Pulmonary artery endothelial cell (primary cell): ENCODE measurements at places on chromosomes 7 and 10. TPM values are rescaled to one million over a fixed set of nuclear protein-coding genes. Genes with fewer than 3 reads are reported as not detected.

SRRM3 gene
- total RNA-seq = 0.53 and 1.8 TPM in 2 replicates

ITIH5 gene
- not detected in 2 replicates for total RNA-seq

DNAJC2 gene
- 21.9 and 26.4 TPM in 2 replicates for total RNA-seq

NFE2L3 gene
- total RNA-seq = 66.2 and 68.0 TPM in 2 replicates

- no peak for DNase-seq
Measured at GRCh38 chr10:116000151-116000842, 272.7 kb downstream of the GFRA1 start.

LOXL4 gene
- total RNA-seq = 1.1 and 1.3 TPM in 2 replicates

GRCh38 chr7:119664601-119665000 is 608.4 kb upstream of the KCND2 start:
- peak; percentile 1 for DNase-seq

DNA sequence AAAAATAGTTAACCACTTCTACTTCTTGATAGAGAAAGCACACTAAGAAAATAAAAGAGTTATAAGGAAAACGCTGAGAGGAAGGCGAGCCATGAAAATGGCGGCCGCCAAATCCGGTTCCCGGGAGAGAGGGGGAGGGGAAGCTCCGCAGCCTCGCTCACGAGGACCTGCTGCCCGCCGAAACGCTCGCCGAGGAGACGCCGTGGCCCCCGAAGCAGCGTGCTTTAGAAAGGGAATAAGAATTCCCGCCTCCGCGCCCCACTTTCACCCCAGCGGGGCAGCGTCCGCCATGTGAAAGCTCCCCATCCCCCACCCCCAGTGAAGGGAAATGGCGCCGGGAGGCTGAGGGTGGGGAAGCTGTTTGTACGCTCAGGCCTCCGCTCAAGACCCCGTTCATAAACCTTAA is 505 bp downstream of the HNRNPA2B1 start:
- no peak for DNase-seq

DNA sequence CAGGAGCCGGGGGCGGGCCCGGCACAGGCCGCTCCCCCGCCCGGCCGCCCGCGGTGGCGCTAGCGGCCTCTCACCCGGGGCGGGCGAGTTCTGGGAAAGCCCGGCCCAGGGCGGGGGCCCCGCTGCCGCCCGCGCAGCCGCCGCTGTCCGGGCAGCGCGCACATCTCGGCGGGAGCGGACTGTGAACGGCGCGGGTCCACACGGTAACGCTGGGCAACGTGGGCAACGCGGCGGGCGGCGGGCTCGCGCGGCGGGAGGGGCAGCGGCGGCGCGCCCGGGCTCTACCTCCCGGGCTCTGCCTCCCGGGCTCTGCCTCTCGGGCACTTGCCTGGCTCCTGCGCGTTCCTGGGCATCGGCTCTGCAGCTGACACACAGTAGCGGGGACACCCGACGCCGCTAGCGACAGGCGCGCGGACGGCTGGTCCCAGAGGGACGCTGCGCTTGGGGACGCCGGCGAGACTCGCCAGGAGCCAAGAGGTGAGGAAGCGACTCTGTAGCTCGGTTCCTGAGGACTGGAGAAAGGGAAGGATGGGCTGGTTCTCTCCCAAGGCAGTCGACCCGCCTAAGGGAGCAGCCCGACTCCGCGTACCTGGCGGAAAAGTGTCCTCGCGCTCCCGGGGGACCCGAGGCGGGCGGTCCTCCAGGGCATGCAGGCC is at the start of gene PLCE1:
Gene PLCE1 (plus strand): TSS at position 150 of the 656 bp plus-strand sequence. CDS start 37,116 bp downstream, outside the sequence.
- no peak for DNase-seq

DNA sequence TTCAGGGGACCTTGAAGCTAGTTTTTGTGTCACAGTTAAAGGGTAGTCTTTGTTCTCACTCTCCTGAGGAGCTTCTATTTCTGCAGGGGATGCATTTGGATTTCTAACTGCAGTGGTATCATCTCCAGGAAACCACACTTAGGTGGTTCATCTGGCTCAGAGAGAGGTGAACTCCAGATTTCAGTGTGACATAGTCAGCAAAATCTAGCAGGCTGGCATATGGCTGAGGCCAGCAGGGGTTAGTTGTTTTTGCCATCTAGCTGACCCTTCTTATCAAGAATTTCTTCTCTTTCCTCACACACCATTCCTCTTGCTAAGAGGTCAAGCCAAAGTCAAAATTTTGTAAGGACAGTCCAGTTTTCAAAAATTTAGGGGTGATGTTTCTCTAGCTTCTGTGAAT is 248.2 kb downstream of the REEP3 start:
- DNase-seq = no peak

CRYGN gene
- total RNA-seq = not detected in 2 replicates

DNA sequence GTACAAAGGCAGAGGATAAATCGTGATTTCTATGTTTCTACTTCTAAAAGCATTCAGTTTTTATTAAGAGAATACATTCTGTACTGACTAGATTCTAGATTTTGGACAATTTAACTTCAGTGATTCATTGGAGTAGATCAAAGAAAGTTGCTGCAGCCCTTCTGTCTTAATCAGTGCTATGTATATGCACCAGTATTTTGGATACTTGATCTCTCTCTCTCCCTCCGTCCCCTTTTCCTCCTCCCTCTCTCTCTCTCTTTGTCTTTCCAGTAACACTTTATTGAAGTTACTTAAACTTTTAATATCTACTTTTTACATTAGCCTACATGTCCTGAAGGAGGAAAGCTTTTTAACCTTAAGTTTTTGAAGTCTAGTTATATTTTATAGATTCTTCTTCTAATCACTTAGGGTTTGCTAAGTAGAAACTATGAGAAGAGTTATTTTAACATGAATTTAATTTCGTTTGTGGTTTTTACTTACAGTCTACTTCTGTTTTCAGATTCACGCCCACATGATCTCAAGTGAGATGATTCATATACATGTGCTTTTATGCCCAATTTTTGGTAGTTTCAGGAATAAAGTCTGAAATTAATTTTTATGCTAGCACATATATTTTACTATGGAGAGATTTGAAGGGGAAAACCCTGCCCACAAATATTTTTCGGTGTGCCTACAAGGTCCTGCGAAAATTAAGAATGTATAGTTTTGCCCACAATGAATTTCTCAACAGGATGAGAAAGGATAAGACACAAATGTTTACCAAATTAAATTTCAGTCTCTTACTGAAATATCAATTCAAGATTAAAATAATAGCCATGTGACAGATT is 9.1 kb downstream of the MDFIC start:
- no peak for DNase-seq

HOXA3 gene
- 0.53 and 0.66 TPM in 2 replicates for total RNA-seq

DNA sequence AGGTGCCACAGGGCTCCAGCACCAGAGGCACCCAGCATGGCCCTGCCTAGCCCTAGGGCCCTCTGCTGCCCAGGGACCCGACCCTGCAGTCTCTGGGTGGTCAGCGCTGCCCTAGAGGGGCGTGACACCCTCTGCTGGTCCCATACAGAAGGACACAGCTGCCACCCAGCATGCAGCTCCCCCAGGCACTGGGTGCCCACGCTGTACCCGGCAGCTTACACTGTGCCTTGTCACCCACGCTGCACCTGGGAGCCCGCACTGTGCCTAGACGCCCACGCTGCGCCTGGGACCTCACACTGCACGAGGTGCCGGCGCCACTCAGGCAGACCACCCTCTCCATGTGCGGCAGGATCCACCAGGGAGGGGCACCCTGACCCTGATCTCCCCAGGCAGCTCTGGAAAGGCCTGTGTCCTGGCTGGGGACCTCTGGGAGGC is 55.2 kb downstream of the PWWP2B start:
- DNase-seq = no peak

- no peak for DNase-seq
Measured at GRCh38 chr7:102468478-102469350, 3.9 kb downstream of the LRWD1 start.

INHBA gene
- 2.4 and 13.1 TPM in 2 replicates for total RNA-seq

GPR26 gene
- total RNA-seq = not detected in 2 replicates

TRA2A gene
- total RNA-seq = 34.3 and 47.4 TPM in 2 replicates

ASB4 gene
- under 0.01 TPM in 1 of 2 replicates, not detected in the other for total RNA-seq

DNA sequence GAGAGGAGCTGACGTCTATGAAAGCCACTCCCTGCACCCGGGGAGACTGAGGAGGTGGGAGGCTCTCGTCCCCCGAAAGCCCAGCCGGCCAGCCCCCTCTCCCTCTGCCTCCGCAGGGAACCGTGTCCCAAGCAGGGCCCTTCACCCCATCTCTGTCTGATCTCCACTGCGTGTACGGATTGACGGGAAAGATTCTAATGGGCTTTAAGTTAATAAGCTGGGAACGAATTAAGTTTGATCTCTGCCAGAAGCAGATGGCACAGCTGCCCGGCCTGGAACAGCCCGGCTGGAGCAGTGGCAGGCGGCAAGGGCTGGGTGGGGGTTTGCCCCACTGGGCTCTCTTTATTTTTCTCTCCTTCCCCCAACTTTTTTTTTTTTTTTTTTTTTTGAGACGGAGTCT is 6.1 kb upstream of the SLC29A4 start:
- DNase-seq = no peak

GRCh38 chr7:103902917-103903316 is 86.5 kb downstream of the RELN start:
- DNase-seq = no peak

SH2D4B gene
- under 0.01 TPM in 1 of 2 replicates, not detected in the other for total RNA-seq

COL26A1 gene
- not detected in 2 replicates for total RNA-seq

DNA sequence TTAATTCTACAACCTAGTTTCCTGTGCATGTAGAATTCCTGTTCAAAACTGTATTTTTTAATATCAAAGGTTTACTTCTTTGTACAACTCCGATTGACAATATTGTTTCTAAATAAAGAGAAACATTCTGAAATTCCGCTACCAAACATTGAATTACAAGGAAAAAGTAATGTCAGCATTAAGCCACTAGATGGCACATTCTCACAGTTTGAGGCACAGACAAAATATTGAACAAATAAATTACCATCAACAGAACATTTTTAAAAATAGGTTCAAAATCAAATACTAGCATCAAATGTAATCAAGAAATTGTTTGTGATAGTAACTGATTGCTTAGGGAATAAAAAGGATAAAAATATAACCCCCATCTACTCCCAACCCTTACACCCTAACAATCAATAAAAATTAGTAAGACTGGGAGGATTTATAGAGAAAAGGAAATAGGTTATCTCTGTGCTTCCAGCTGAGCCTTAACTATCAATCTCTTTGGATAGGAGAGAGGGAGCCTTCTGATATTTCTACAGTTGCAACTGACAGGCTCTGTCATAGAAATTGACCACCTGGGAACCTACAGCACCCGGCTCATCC is 86.6 kb upstream of the C7orf33 start:
- no peak for DNase-seq

ANXA8 gene
- not detected in 2 replicates for total RNA-seq

SPDYE9 gene
- not detected in 2 replicates for total RNA-seq

- no peak for DNase-seq
Measured at GRCh38 chr7:114819616-114820362, 102.1 kb upstream of the MDFIC start.

DNA sequence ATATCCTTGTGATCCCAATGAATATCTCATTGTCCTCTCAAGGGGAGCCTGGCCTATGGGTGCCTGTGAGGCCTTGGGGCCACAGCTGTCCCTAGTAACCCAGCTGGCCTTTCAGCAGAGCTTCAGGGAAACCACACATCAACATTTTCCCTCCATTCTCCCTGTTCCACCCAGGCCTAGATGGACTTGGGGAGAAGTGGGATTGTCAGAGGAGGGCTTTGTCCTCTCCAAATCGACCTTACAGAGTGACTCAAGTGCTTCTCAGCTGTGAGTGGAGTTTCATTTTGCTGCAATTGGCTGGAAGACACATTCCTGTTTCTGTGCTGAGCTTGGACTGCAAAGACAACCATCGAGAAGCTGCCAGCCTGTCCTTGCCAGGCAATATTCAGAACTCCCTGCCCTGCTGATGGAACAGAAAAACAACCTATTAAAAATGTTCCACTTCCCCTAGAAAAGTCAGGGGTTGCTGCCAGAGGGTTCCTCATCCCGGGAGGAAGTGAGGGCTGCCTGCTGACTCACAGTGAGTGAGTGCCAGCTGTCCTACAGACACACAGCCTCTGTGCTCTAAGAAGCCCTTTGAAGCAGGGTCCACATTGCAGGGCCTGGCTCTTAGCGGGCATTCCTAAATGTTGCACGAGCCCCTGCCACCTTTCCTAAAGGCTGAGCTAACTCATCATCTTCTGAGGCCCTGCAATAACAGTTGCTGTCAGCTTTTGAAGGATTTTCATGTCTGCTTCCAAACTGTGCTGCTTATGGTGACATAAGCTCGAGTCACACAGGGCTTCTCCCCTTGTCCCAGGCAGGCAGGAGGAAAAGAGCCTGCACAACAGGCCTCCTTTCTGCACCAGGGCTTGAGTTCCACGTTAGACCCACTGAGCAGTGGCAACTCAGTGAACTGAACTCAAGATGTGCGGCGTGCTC is 20.5 kb downstream of the STRA8 start:
- peak; percentile 57 for DNase-seq

TAF5 gene
- 4.7 and 10.5 TPM in 2 replicates for total RNA-seq

- DNase-seq = no peak
Measured at GRCh38 chr10:83012866-83013265, 1126.4 kb upstream of the GHITM start.

HOGA1 gene
- 0.18 and 0.53 TPM in 2 replicates for total RNA-seq

GRCh38 chr10:37803269-37803668 is 54.1 kb downstream of the ZNF248 start:
- DNase-seq = no peak

KAZALD1 gene
- 1.1 TPM in 2 replicates for total RNA-seq

DNA sequence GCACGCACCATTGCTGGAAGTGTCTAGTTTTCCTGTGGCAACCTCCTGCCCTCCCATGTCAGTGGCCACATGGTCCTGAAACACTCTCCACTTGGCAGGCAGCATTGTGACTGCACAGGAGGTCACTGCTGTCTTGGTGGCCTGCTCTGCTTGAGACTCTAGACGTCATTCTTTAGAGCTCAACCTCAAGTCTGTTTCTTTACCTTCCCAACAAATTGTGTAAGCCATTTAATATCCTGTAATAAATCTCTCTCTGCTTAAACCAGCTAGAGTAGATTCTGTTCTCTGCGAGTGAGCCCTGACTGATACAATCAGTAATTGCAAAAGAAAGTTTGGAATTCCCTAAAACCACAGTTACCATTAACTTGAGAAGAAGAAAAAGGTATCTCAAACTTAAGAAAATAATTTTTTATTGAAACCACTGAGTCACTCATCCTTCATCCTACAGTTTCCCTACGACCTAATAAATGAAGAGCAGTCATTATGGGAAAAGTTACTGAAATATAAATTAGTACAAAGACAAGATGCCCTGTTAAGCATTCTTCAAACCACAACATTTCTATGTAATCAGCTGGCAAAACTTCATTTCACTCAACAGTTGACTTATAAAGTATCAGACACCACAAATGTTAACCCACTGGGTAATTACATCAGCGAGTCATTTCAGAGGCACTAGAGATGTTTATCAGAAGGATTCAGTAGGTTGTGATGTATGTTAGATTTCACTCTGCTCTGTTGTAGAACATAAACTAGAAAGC is 18.0 kb downstream of the SLC25A13 start:
- DNase-seq = no peak

- DNase-seq = no peak
Measured at GRCh38 chr10:71582019-71582418, 137.6 kb downstream of the C10orf105 start.

- DNase-seq = no peak
Measured at GRCh38 chr10:11037991-11038390, 20.3 kb downstream of the CELF2 start.

DNA sequence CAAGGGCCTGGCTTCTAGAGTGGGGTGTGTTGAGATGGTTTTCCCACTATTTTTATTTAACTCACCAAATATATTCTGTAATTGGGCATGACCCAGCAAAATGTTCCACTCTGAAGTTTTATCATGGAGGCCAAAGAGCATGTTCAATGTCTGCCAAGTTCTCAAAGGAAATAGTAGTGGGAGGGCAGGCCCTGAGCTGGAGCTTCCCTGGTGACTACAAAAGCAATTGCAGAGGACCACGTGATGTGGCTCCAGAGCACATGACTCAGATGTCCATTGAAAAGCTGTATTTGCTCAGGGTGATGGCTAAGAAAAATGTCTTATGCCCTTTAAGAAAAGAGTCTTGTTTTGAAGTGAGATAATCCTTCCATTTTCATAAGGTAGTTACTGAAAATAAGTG is 1024.8 kb downstream of the LRMDA start:
- DNase-seq = no peak
